ENCODE measurements at places on chromosomes 3 and 15.
A peak's percentile ranks its signal among the peaks of the same experiment; 100 is the strongest.

GRCh38 chr15:70722266-70723121 lies 40.9 kb downstream of the UACA start:
- DNase-seq = no peak

DNA sequence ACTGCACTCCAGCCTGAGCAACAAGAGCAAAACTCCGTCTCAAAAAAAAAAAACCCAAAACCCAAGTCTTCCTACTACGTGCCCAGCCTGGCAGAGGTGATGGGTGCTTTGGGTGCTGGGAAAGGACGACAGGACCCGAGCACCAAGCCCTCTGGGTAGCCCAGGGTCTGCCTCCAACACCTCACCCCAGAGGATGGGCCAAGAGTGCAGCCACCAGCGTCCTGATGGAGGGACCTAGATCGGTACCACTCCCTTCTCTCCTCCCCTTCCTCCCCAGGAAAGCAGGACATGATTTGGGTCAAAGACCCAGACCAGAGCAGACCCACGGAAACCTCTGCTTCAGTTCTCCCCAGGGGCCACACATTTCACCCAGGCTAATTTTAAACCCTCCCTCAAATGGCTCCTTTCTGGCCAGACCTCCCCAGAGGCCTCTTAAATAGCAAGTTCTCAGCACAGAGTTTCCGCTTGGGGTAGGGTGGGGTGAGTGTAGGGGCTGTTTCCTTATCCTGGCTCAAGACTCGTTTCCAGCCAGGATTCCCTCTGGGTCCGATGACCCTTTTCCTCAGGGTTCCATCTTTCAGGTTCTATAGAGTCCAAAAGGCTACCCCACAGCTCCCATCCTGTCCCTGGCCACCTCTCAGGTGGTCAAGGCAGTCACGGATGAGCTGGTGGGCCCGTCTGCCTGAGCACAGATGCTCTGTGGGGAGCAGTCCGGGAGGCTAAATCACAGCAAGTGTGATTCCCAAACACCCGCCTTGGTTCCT lies 20.5 kb downstream of the RBPMS2 start:
- no peak for DNase-seq

DNA sequence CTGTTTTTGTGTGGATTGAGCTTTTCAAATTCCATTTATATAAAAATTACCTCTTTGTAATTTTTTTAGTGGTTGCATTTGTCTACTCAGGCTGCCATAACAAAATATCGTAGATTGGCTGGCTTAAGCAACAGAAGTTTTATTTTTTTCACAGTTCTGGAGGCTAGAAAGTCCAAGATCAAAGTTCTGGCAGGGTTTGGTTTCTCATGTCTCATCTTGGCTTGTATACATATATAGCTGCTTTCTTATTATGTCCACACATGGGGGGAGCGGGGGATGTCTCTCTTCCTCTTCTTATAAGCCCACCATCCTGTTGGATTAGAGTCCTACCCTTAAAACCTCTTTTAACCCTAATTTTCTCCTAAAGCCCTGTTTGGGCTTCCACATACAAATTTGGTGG lies 28.5 kb downstream of the MGA start:
- no peak for DNase-seq

- DNase-seq = no peak
Measured at GRCh38 chr15:32737304-32737703, 19.5 kb downstream of the GREM1 start.

DNA sequence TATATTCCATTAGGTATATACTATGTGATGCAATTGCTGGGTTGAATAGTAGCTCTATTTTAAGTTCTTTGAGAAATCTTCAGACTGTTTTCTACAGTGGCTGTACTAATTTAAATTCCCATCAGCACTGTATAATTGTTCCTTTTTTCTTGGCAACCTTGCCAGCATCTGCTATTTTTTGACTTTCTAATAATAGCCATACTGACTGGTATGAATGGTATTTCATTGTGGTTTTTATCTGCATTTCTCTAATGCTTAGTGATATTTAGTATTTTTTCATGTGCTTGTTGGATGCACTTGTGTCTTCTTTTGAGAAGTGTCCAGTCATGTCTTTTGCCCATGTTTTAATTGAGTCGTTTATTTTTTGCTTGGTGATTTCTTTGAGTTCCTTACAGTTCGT lies 145.1 kb upstream of the PLSCR5 start:
- no peak for DNase-seq

GRCh38 chr3:23949784-23950183 lies 4.7 kb downstream of the NR1D2 start:
- no peak for DNase-seq

- DNase-seq = peak; percentile 54
Measured at GRCh38 chr15:90903733-90904536, 833 bp downstream of the MAN2A2 start.

GRCh38 chr15:40731034-40731433 lies 24.0 kb downstream of the RMDN3 start:
- no peak for DNase-seq

GRCh38 chr3:50238549-50239026 lies 2.6 kb downstream of the GNAI2 start:
- peak; percentile 87 for DNase-seq

Measured in sciatic nerve (tissue), 2 donors.